ENCODE measurements at places on chromosomes 12 and 14.

DNA sequence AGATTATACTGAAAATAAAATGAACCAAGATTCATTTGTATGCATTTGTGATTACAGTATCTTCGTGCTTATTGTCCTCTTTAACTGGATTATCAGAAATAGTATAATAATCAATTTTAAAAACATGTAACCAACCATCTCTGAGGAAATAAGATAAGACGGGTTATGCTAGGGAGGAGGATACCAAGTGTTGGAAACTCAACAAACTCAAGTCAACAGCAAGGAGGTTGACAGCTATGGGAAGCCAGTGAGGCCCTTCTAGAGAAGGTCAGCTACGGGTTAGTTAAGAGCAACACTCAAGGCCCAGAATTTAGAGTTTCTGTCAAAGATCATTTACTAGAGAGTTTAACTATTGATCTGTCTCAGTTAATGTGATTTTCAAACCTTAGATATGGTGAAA, 137.2 kb downstream of the PDZRN4 start:
- no peak for DNase-seq

DNA sequence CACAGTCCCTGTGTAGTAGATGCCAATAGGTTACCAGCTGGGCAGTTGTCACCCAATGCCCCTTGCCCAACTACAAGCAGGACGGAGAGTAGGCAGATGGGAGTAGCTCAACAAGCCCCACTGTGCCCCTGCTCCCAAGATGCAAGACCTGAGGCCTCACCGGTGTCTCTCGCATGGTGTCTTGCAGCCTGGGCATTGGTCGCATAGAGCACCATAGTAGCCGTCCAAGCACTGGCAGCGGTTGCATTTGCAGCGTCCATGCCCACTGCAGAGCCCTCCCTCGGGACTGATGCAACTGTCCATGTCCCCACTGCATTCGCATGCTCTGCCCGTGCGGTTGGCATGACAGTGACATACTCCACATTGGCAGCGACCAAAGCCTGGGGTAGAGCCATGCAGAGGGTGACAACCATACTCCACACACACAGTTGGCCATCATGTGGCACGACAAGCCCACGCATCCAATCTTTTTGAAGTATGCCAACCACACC, 11.9 kb upstream of the CSAD start:
- DNase-seq: no peak

DNA sequence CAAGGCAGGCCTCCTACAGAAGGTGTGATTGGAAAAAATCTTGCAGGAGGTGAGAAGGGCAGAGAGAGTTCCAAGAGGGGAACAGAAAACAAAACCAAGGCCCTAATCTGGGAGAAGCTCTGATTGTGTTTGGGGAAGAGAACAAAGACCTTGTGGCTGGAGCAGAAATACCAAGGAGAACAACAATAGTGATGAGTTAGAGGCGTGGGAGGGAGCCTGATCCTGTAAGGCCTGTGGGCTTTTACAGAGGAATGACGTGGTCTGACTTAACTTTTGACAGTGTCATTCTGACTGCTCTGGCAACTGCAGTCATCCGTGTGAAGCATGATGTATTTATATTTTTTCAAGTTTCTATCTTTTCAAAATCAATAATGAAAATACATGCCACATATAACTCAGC, 200.6 kb downstream of the ANO4 start:
- DNase-seq: peak; percentile 46

DNA sequence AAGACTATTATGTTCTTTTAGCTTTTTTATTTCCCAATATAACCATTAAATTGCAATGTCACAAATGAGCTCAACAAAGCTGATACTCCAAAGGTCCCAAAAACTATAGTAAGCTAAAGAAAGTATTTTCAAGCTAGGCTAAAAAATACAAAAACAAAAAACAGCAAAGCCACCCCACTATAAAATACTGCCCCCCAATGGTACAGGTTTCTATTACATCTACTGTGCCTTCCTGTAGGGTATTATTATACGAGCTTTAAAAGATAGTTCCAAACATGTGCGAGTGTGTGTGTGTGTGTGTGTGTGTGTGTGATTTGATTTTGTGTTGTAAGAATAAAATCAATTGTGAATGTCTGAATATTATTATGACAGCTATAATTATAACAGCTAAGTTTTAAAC, 1.1 kb downstream of the IFNG start:
- DNase-seq: peak; percentile 41

DNA sequence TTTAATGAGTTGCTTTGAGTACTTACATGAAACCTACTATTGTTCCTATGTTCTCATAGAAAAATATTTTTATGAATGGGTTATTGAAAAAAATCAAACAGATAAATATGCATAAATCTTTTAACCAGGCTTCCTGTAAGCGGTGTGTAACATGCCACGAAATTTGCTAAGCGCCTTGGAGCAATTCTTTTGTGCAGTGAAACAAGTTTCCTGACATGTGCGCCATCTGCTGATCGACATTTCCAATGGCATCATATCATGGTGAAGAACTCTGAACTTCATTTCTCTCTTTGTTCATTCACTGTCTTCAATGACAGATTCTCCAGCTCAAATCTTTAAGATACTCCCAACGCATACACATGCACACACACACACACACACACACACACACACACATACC, 145.6 kb upstream of the NAV3 start:
- peak; percentile 12 for DNase-seq

DNA sequence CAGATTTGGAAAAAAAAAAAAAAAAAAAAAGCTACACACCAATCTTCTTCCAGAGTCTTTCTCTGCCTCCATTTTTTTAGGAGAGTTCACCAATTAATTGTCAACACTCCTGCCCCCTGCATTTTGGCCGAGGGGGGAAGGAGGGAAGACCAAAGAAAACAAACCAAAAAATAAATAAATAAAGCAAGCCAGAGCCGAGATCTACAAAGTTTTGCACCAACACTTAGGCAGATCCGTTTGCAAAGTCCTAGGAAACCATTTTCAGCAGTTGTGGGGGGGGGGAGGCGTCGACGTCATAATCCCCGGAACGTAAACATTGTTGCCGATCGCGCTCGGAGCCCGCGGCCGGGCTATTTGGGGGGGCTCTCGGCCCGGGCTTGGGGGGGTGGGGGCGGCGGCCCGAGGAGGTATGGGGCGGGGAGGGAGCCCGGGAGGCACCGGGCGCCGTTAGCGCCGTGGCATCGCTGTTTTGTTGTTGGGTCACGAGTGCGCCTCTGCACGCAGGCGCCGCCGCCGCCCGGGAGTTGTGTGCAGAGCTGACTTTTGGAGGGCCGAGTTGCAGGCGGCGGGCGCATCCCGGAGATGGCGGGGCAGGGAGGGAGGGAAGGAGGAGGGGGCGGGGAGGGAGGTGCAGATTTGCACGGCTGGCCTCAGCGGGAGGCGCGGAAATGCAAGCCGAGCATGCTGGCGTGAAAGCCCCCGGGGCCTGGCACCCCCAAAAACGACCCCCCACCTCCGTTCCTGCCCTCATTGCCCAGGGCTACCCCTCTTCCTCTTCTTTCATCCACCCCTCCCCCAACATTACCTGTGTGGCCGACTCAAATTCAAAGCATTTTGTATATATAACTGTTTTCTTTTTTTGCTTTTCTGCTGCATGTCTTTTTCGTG, 598 bp downstream of the KDM2B start:
- DNase-seq: peak; percentile 46

Data from inflammatory macrophage (primary cell).